ENCODE measurements at places on chromosomes 7 and 10.

- DNase-seq: no peak
Observed at GRCh38 chr7:158067219-158067930, 520.2 kb downstream of the PTPRN2 start.

GRCh38 chr7:78151229-78151628 is 352.7 kb downstream of the PHTF2 start:
- DNase-seq: peak; percentile 98

- no peak for DNase-seq
Observed at GRCh38 chr7:5211730-5212482, 21.9 kb downstream of the WIPI2 start.

DNA sequence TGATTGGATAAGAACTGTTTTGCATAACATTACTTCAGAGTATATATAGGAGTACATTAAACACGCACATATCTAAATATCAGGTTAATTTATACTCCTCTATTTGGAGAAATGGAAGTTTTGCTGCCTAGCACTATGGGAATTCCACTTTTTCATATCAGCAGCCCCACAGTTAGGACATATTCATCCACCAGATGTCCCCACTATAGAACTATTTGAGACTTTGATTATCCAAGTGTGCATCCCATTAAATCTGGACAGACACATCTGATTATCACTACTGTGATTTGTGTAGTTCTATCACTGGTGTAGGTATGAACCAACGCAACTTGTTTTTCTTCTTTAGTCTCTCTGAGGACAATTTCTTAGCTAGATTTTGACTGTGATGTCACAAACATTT is 345.7 kb downstream of the THSD7A start:
- DNase-seq: peak; percentile 3
